NCI-H524 treated with DMSO at 0.1 percent for 48 hours (cell line): ENCODE measurements at places on chromosomes 1 and 21.

DNA sequence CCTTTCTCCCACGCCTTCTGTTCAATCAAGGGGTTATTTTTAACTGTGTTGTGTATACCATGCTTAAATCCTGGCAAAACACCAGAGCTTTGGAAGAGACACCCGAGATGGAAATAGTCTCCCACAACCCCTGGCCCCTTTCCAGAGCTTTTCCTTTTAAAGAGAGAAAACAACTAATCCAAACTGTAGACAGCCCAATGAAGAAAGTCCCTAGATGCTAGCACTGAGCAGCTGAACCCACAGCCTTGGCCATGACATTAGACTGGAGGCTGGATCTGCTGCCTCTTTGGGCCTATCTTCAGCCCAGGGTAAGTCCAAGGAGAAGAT lies 64.9 kb upstream of the ARTN start:
- DNase-seq: no peak

DNA sequence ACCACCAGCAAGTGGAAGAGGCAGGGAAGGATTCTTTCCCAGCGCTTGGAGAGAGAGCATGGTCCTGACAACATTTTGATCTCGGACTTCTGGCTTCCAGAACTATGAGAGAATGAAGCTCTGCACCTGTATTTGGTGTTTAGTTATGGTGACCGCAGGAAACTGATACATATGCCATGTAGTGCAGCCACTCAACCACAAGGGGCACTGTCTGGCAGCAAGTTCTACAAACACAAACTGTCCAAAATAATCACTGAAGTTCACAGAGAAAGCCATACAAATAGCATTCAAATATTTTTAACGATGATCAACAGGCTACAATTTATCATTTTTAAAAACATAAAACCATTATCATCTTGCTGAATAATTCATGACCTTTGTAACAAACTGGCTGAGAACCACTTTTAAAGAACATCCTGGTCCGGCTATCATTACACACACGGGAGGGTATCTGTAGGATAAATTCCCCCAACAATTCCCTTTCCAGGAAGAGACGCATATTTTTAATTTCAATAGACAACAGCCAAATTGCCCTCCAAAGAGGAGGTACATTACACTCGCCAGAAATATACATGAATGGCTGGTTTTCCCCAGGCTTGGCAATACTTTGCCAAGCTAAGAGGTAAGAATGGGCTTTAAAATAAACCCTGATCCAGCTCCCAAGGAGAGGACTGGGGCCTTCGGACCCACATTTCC lies 9.2 kb upstream of the CBR3 start:
- DNase-seq: no peak

- DNase-seq: no peak
Measured at GRCh38 chr1:100353988-100354387, 1.7 kb downstream of the CDC14A start.

DNA sequence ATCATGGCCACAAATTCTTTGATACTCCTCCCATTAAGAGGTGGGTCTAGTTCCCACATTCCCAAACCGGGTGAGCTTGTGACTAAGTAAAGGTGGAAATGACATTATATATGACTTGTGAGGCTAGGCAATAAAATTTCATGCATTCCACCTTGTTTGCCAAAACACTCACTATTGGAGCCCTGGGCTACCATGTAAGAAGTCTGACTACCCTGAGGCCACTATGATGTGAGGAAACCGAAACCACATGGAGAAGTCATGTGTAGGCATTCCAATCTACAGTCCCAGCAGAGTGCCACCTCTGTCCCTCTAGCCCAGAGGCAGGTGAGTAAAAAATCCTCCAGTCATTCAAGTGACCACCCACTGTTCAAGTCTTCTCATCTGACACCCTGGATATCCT lies 17.9 kb upstream of the SMG7 start:
- no peak for DNase-seq

DNA sequence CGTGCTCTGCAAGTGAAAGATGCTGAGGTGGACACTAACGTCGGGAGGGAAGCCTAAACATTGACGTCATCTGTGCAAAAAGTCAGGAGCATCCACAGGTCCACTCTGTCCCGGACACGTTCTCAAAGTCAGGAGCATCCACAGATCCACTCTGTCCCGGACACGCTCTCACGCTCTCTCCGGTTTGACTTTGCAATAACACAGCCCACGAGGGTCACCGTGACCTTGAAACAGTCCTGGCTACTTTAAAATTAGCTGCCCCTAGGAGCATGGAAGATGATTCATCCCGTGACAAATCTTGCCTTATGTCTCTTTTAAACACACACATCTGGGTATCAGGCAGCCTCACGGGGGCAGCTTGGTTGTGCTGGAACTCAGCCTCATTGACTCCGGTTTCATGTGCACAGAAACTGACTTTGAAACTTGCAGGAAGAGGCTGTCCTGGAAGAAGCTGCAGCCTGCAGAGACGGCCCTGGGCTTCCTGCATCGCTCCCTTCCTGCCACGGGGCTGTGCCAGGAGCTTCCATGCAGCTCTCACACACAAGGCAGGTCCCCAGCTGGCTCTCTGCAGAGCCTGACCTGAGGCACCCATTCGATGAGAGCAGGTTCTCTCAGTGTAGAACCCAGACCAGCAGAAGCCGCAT lies 18.1 kb upstream of the COL18A1 start:
- no peak for DNase-seq
